Fibroblast of skin of right biceps (primary cell): ENCODE measurements at places on chromosomes 7 and 10.
A peak's percentile ranks its signal among the peaks of the same experiment; 100 is the strongest.

- no peak for DNase-seq
Measured at GRCh38 chr10:60459701-60460457, 70.2 kb upstream of the ANK3 start.

GRCh38 chr10:128859738-128860386 lies 607.2 kb upstream of the MGMT start:
- peak; percentile 23 for DNase-seq

- DNase-seq, result no peak
Measured at GRCh38 chr10:60704471-60704870, 73.8 kb upstream of the CDK1 start.

- DNase-seq, result no peak
Measured at GRCh38 chr7:129951226-129952085, 1.3 kb downstream of the UBE2H start.

DNA sequence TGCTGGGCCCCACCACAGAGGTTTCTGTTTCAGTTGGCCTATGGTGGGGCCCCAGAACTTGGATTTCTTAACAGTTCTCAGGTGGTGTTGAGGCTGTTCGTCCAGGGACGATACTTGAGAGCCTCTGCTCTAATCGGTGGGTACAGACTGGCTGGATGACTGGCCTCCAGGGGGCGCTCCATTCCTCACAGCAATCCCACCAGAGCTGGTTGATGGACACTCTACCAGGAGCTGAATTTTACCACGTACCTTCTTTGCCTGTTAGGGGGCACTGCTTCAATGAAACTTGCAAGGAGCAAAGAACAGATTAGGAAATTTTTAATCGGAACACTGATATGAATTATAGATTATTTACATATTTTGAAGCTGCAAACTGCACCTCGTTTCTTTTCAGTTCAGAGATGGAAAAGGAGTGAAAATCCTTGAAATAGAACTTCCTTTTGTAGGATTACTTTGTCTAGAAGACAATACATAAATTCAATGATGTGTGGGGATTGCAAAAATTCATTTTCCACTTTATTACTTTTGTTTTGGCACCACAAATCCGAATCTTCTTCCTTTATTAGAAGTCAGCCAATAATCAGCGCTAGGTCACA lies 44.8 kb downstream of the KBTBD2 start:
- DNase-seq, result peak; percentile 75

DNA sequence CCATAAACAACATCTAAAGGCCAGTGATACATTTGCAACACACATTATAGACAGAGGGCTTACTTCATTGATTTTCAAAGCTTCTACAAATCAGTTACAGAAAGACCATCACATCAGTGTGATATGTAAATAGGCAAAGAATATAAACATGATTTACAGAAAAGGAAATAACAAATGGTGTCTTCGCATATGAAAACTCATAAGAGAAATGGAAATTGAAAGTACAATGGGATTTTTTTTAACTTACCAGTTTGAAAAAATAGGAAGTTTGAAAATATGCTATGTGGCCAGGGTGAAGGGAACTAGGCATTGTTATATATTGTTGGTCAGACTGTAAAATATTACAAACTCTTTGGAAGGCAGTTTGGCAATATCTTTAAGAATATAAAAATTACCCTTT lies 27.3 kb downstream of the SEC23IP start:
- no peak for DNase-seq

DNA sequence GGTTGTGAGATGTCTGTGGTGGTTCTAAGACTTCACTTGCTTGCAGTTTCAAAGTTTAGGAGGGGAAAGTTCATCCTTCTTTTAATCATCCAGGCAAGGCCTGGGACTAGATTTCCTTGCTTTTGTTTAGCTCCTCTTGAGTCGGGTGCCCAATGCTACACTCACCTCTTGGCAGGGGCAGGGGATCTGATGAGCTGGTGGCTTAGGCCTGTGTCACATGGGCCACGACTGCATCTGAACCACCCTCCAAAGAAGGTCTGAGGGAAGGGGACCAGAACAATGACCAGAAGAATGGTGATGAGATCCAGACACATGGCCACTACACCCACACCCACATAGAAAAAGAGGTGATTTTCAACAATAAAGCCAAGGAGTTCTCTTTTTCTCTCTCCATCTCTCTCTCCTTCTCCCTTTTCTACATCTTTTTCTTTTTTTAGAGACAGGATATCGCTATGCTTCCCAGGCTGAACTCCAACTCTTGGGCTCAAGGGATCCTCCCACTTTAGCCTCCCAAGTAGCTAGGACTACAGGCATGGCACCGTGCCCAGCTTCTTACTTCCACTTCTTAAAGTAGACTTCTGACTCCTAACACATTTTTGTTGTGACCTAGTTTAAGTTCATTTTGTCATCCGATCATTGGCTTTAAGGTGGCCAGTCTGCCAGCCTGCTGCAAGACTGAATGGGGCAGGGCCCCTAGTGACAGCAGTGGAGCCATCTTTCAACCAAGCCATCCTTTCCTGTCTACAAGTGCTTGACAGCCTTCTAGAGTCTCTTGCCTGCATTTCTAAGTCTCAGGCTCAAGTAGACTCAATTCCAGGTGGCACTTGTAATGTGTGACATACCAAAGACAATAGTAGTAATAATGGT lies 350.9 kb downstream of the RNLS start:
- peak; percentile 71 for DNase-seq

- no peak for DNase-seq
Measured at GRCh38 chr7:106029451-106029850, 66.4 kb downstream of the CDHR3 start.

DNA sequence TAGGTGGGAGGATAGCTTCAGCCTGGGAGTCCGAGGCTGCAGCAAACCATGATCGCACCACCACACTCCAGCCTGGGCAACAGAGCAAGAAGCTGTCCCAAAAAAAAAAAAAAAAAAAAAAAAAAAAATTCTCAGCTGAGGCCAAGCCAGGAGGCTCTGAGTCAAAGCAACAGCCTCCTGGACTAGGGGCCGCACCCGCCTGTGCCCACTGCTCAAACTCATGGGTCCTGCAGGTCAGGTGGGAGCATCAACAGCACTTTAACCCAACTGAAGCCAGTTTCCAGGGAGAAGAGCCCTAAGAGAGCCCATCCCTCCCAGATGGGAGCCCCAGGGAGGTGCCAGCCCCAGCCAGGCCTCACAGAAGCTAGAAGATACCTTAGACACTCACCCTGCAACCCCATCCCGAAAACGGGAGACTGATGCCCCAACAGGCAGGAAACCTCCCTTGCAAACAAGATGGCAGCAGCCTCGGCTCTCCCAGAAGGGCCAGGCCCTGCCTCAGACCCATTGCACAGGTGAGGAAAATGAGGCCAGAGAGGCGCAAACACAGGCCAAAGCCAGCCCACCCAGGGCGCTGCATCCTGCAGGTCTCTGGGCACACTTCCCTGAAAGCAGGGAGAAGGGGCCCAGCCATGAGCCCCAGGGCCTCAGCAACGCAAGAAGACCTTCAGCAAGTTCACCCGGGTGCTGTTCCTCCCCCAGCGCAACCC lies 11.0 kb downstream of the PDGFA start:
- no peak for DNase-seq

DNA sequence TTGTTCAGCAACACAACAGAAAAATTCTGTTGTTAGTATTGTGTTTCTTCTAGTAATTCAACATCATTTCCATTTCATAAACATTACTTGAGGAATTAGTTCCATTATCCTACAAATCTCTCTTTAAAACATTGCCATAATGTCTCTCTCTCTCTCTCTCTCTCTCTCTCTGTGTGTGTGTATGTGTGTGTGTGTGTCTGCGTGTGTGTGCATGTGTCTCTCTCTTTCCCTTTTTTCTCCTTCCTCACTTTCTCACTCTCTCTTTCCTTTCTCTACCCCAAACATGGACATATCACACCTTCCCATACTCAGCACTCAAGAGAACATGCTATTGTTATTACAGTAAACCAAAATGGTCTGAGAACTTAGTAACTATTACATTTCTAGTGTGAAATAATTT lies 16.6 kb downstream of the LRRTM3 start:
- DNase-seq, result no peak

DNA sequence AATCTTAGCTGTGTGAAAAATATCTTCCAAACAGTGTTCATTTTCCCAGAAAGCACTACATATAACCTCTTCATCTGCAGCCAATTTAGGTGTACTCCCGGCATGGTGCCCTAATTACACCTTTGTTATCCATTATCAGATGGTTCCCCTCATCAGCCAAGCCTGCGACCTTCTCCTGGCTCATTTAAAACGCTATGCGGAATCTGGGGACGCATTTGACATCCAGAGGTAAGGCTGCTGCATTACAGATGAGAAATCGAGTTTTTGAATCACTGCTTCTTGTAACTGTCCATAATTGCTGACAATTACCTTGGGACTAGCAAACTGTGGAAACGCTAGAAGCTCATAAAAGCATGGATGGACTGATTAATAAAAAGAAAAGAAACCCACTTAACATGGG lies 109.5 kb downstream of the PARP12 start:
- DNase-seq, result no peak

- DNase-seq, result no peak
Measured at GRCh38 chr7:157274991-157275427, 61.8 kb upstream of the DNAJB6 start.

DNA sequence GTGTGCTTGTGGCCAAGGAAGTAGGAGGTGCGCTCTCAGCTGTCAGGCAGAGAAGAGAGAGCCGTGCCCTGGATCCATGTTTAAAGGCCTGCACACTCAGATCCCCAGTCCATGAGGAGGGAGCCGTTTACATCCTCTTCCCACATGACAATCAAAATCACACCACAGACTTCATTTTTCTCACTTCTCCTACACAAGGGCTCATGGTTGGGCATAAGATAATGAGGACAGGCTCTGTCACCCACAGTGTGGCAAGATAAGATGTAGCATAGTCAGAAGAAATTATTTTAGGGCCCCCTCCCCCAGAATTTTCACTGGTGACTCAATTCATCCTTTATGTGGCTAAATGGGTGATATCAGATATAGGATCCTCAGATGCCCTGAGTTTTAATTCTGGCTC lies 35.9 kb upstream of the INHBA start:
- DNase-seq, result no peak

DNA sequence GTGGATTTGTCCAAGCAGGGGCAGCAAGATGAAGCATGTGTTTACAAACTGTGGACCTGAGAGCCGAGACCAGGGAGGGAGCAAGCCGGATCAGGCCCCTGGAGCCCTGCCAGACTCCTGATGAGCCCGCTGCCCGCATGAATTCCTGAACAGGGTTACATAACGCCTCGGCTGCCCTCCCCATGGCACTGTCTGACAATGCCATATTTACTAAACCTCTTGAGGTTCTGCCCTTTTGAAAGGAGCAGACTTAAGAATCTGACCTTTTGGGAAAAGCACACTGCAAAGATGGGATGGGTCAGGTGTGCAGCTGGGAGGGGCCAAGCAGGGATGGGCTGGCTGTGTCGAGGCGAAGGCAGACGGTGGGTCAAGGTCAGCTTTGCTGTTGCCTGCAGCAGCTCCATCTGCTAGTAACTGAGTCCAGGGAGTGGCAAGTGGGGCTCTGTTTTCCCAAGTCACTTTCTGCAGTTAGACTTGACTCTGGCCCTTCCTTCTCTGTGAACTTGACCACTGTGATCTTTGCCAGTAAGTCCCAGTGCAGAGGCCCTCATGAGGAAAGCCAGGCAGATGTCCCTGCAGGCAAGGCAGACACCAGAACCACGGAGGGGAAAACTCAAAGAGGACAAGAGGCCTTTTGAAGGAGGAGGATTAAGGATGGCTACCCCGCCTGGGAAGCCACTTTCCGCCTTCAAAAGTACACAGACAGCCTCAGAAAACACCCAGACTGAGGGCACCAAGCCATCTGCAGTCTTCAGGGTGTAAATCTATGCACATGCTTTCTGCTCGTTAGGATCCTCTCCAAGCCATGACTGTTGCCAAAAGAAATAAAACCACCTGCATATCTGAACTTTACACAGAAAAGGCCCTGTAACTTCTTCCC lies 175.8 kb downstream of the TNS3 start:
- DNase-seq, result no peak

GRCh38 chr7:28165961-28166955 lies 14.3 kb downstream of the JAZF1 start:
- peak; percentile 92 for DNase-seq

GRCh38 chr10:9024210-9024609 lies 969.7 kb downstream of the GATA3 start:
- peak; percentile 14 for DNase-seq

- no peak for DNase-seq
Measured at GRCh38 chr7:122675011-122675410, 23.9 kb downstream of the RNF133 start.

GRCh38 chr7:42234736-42235135 lies 2.3 kb downstream of the GLI3 start:
- no peak for DNase-seq

DNA sequence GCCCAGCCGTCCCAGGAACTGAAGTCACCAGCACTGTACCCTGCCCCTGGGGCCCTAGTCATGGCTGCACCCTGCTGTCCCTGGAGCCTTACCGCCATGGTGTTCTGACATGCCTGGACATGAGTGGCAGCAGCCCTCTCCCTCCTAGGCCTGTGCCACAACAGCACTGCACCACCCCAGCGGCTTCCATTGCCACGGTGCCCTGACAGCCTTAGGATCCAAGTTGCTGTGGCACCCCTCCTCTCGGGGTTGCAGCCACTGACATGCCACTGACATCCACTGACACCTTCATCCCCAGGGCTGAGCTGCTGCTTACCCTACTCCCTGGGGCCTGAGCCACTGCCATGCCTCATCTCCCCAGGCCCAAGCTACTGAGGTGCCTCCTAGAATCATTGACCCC lies 39.6 kb upstream of the SHH start:
- no peak for DNase-seq

GRCh38 chr7:158849768-158850544 lies 6.4 kb upstream of the DYNC2I1 start:
- DNase-seq, result no peak

DNA sequence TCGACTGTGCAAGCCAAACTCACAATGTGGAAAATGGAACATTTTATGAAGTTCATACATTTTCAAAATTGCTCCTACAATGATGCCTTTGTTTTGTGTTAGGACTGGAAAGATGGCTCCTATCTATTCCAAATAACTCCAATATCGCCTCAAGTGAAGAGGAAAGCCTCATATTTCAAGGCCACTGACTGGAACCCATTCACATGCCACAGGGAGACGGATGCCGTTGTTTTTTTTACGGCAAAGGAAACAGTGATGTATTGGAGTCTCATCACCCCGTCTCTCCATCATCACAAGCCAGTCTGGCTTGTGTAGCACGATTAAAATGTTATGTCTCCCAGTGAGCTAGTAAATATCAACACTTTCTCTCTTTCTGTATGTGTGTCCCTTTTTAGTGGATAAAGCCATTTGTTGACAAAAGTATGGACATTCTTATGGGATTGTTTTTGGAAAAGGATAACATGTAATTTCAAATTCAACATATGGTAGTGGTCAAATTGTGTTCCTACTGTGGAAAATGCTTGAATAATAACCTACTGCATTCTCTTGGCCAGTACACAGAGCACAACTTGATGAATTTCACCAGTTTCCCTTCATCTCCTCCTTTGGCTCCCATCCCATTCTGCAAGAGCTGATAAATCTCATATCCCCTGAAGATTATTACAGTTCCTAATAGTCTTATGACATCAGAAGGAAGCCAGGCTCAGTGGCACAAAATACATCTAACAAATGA lies 109.5 kb upstream of the PITRM1 start:
- DNase-seq, result no peak

GRCh38 chr10:33666686-33667480 lies 332.4 kb upstream of the NRP1 start:
- no peak for DNase-seq
